Activated naive CD4-positive, alpha-beta T cell treated with Interleukin-2 at 50 U/mL for 16 hours (primary cell): ENCODE measurements at places on chromosomes 1 and 21.

GRCh38 chr1:53046930-53047329 lies 15.1 kb upstream of the PODN start:
- DNase-seq = no peak

DNA sequence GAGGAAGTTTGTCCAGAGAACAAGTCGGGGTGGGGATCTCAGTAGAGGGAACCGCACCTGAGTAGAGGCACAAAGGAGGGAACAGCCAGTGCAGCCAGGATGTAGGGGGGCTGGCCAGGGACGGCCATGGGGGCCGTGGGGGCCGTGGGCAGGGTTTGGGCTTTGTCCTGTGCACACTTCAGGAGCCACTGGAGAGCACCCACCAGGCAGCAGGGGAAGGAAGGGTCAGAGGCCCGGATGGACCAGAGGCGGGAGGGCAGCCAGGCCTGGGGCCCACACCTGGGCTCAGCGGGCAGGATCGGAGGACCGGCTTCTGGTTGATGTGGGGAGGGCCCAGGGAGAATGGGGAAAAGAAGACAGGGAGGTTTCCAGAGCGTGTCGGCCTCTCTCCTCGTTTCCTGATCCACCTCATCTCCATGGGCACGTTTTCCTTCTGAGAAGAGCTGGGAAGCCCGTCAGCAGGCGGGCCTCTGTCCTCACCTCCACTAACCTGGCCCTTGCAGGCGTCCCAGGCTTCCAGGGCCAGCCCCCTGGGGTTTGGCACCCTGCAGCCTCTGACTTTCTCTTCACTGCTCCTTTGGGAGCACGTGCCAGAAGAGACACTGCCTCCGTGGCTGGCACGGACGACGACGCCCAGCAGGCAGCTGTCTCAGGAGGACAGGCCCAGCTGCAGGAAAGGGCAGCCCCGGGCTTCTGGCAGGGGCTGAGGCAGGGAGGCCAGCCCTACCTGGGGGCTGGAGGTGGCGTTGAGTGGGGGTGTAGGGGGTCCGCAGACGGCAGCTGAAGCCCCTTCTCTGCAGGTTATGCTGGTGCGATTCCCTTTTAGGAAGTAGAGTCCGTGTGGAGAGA lies 16.8 kb upstream of the PDXK start:
- DNase-seq = no peak

DNA sequence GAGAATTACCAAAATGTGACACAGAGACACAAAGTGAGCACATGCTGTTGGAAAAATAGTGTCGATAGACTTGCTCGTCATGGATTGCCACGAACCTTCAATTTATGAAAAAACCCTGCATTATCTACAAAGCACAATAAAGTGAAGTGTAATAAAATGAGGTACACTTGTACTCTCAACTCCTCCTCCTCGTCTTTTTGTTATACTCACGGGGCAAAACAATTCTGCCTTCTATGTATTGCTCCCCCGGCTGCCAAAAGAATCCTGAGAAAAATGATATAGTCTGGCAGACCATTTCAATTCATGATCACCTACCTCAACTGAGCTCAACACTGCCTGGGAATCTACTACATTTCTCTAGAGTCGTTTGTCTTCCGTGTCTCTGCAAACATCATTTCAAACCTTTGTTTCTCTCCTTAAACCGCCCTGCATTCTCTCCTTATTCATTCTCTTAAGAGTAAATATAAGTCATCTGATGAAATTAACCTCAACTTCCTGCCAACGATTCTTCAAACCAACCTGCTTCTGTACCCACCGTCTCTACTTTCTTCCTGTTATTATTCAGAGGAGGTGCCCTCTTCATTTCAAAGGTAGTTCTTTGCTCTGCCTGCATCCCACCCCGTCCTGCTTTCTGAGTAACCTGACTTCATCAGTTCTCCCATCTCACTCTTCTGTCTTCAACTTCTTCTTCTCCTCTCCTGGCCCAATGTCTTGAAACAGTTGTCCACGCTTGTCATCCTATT lies 12.9 kb upstream of the IL19 start:
- peak; percentile 34 for DNase-seq

- peak; percentile 47 for DNase-seq
These were observed 20.1 kb upstream of the COL16A1 start for GRCh38 chr1:31723828-31724359.

GRCh38 chr21:14771593-14771992 lies 225.5 kb upstream of the SAMSN1 start:
- no peak for DNase-seq

DNA sequence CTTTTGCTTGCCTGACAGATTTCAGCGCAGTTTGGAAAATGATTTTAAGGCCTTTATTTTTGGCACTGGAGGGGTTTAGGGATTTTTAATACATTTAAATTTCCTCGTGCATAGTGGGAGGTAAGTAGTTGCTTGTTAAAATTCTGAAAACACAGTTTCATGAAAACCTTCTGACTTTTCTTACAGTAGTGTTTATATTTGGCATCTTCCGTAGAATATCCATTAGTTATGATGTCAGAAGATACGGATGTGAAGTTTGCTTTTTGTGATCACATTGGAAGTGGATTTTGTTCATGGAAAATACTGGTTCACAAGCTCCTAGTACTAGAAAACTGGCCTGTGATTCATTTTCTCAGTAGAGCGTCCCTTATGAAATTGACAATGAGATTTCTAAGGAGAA lies 1.3 kb downstream of the RABGAP1L start:
- DNase-seq = no peak

DNA sequence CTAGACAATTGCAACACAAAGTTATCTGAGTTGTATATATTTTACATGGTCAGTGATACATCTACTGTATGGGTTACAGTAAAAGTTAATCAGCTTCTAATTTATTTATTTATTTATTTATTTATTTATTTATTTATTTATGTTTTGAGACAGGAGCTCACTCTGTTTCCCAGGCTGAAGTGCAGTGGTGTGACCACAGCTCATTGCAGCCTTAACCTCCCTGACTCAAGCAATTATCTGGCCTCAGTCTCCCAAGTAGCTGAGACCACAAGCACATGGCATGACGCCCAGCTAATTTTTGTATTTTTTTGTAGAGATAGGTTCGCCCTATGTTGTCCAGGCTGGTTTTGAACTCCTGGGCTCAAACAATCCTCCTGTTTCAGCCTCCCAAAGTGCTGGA lies 241.6 kb downstream of the PTPRC start:
- no peak for DNase-seq

- DNase-seq = no peak
These were observed 310.1 kb downstream of the DPYD start for GRCh38 chr1:97610748-97611147.

- DNase-seq = no peak
These were observed 54.1 kb upstream of the MUTYH start for GRCh38 chr1:45394342-45394741.

GRCh38 chr1:99776120-99776519 lies 9.7 kb upstream of the FRRS1 start:
- DNase-seq = no peak

GRCh38 chr1:62841587-62842169 lies 57.7 kb downstream of the ATG4C start:
- no peak for DNase-seq

DNA sequence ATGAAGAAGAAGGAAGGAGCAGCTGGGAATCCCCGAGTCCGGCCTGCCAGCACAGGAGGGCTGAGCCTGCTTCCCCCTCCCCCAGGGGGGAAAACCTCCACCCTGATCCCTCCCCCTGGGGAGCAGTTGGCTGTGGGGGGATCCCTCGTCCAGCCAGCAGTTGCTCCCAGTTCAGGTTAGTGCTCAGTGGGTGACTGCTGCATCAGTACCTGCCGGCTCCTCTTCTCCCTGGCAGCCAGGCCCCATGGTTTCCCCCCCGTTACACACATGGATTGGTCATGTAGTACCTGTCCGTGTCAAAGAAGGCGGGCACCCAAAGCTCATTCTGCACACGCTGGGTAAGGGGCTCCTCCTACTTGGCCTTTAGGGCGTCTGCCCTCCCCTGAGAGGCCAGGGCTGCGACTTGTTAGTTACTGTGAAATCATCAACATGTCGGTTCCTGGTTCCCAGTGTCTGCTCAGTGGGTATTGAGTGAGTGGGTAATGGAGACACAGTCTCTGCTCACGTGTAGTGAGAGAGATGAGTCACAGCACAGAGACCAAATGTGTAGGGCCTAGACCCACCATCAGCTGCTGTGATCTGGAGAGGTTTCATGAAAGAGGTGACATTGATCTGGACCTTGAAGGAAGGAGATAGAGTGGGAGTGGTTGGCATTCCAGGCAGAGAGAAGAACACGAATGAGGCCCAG lies 11.5 kb downstream of the NECAP2 start:
- DNase-seq = no peak

GRCh38 chr21:16239659-16240265 lies 510.0 kb downstream of the USP25 start:
- DNase-seq = no peak

DNA sequence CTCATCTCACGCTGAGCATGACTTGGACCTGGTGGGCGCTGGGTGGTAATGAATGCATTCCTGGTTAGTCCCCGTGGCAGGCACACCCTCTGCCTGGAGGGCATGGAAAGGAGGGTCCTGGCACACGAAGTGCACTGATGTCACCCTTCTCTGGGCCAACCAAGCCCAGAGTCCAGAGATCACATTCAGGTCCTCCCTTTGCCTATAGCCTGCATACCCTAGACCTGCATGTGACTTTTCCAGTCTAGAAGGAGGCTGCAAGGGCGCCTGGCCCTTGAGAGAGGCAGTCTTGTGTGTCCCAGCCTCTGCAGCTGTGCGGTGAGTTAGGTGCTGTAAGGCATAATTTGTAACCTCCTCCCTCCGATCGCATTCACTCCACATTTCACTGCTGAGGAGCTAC lies 22.1 kb downstream of the PADI2 start:
- no peak for DNase-seq

GRCh38 chr1:24805534-24806301 lies 60.5 kb downstream of the CLIC4 start:
- DNase-seq = no peak

DNA sequence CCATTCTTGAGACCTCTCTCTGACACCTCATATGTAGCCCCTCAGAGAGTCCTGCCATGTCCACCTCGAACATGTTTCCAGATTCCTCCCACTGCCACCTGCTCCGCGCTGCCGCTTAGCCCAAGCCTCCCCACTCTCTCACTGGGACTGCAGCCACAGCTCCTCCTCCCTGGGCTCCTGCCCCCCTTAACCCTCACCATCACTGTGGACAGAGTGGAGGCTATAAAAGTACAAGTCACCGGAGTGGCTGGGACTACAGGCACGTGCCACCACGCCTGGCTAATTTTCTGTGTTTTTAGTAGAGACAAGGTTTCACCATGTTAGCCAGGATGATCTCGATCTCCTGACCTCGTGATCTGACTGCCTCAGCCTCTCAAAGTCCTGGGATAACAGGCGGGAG lies 77.0 kb downstream of the VWA5B1 start:
- DNase-seq = no peak

DNA sequence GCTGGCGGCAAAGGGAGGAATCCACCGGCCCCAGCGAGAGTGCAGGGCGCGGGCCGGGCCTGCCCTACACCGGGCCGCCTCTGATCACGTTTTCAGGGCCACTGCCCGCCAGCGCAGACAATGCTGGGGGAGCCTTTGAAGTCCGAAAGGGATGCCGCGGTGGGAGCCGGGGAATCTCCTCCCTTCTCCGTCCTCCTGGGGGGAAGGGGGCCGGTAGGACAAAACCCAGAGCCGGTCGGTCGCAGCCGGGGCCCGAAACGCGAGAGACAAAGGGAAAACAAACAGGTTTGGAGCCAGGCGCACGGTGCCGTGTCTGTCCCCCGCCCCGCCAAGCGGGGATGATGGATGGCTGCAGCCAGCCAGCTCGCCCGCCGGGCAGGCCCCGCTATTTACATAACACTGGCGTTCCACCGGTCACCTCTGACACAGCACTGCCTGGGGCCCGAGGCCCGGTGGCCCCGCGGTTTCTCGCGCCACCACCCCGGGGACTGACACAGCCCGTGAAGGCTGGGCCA lies 92.0 kb downstream of the CASZ1 start:
- no peak for DNase-seq

DNA sequence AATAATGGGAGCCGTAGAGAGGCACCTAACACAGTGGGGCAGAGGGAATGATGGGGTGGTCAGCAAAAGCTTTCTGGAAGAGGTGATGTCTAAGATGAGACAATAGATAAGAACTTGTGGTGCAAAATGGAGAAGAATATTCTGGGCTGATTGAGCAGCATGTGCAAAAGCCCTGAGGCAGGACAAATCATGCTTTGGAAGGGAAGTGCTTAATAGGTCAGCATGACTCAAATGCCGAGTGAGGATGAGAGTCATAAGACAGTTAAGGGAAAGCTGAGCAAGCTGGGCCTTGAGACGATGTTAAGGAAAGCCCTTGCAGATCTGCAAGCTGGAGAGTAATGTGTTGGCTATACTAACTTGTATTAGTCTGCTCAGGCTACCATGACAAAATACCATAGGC lies 37.3 kb upstream of the ASB17 start:
- DNase-seq = no peak

DNA sequence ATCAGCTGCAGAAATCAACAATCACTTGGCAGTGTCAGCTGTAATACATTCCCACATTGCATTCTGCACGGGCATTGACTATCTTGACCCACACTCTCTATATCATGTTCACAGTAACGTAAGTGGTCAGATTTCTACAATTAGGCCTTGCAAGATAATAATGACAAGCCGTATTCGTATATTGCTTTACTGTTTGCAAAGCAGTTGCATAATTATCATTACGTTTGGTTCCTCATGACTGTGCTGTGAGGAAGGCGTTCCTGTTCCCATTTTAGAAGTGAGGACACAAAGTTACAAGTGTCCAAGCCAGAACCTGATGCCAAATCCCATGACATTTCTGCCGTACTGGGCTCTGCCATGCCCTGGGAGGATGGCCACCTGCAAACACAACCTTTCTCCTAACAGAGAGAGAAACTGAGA lies 53.5 kb upstream of the TARBP1 start:
- DNase-seq = no peak

DNA sequence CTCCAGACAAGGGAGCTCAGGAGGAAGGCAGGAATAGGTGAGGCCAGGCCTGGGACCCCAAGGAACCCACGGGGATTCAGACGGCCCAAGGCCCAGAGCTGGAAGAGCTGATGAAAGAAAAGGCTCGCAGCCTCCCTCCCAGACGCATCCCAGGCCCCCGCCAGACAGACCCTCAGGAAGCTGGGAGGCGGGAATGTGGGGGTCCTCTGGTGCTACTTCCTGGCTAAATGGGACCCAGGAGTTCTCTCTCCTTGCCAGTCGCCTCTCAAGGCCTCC lies 430 bp downstream of the FBXO2 start:
- no peak for DNase-seq
